ENCODE measurements at places on chromosomes 2 and 18. TPM values are rescaled to one million over a fixed set of nuclear protein-coding genes. Genes with fewer than 3 reads are reported as not detected.

FBXO41 gene
- 3.7 TPM for polyA plus RNA-seq

SAG gene
- not detected for polyA plus RNA-seq

HOXD3 gene
- polyA plus RNA-seq, result 15.9 TPM

RUFY4 gene
- 0.09 TPM for polyA plus RNA-seq

C2orf72 gene
- 0.54 TPM for polyA plus RNA-seq
